NCI-H510A (cell line): ENCODE measurements at places on chromosomes 5 and 9.

- no peak for DNase-seq
Measured at GRCh38 chr5:179212870-179213269, 132.4 kb downstream of the ADAMTS2 start.

- no peak for DNase-seq
Measured at GRCh38 chr5:73694089-73694488, 68.1 kb downstream of the ARHGEF28 start.

GRCh38 chr9:79857188-79857587 is 285.4 kb downstream of the TLE4 start:
- no peak for DNase-seq

GRCh38 chr9:128768606-128769005 is 3.1 kb downstream of the ZER1 start:
- no peak for DNase-seq
